ENCODE measurements at places on chromosomes 6 and 20.

- DNase-seq: no peak
Observed at GRCh38 chr6:88804701-88805100, 158.7 kb downstream of the RNGTT start.

GRCh38 chr6:39357998-39358686 lies 35.6 kb upstream of the KCNK16 start:
- no peak for DNase-seq

DNA sequence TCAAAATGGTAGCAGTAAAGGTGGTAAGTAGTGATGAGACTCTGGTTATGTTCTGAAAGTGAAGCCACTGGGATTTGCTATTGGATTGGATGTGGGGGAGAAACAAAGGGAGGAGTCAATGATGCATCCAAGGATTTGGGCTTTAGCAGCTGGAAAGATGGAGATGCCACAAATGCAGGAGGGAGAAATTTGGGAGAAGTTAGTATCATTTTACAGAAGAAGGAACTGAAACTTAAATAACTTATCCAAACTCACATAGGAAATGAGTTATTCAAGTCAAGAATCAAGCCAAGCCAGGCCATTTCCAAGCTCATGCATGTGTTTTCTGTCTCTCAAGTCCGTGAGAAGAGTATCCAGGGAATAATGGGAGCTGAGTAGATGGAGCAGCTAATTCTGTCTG lies 155.1 kb upstream of the TNFAIP3 start:
- no peak for DNase-seq

- peak; percentile 55 for DNase-seq
Observed at GRCh38 chr6:44255105-44255808, 2.1 kb downstream of the SLC35B2 start.

- no peak for DNase-seq
Observed at GRCh38 chr20:53503517-53503919, 90.1 kb downstream of the ZNF217 start.

DNA sequence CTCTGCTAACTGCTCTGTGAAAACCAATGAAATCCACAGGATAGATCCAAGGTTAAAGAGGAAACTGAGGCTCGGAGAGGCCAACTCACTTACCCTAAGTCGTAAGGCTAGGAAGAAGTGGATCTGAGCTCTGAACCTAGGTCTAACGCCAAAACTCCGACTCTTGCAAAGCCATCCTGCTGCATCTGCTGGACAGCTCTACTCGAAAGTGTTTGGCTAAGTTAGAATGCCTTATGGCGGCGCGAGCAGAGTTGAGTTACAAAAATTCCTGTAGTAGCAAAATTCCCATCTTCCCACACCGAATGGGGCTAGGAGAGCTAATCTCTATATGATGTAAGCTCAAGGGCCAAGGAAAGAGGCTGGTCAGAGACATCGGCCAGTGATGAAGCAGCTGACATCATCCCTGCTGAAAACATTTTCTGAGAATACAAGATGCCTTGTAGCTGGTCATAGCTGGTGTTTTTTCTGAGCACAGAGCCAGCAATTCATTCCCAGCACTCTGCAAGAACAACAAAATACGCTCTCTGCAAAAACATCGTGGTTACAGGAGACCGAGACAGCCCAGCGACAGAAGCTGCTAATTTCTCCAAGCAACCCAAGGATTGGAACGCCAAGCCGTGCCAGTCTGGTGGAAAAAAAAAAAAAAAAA lies 1.8 kb downstream of the SPATA2 start:
- DNase-seq: no peak

DNA sequence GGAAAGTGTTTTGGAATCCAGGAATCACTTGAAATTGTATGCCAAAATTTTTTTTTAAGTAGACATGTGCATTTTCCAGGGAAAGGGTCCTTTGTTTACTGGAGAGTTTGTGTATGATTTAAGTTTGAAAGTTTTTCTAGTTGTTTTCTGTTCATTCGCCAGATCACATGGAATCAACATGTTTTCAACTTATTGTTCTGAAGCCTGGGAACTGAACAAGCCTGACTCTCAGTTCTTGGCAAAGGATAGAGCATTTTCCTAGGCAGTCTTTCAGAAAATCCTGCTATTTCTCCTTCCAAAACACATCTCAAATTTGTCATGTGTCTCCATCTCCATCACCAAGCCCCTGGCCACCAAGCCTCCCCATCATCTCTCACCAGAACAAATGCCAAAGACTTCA lies 374.8 kb downstream of the MAFB start:
- DNase-seq: no peak

- no peak for DNase-seq
Observed at GRCh38 chr20:52056203-52057062, 135.1 kb downstream of the ZFP64 start.

GRCh38 chr6:147238906-147239305 lies 34.7 kb downstream of the STXBP5 start:
- DNase-seq: no peak

DNA sequence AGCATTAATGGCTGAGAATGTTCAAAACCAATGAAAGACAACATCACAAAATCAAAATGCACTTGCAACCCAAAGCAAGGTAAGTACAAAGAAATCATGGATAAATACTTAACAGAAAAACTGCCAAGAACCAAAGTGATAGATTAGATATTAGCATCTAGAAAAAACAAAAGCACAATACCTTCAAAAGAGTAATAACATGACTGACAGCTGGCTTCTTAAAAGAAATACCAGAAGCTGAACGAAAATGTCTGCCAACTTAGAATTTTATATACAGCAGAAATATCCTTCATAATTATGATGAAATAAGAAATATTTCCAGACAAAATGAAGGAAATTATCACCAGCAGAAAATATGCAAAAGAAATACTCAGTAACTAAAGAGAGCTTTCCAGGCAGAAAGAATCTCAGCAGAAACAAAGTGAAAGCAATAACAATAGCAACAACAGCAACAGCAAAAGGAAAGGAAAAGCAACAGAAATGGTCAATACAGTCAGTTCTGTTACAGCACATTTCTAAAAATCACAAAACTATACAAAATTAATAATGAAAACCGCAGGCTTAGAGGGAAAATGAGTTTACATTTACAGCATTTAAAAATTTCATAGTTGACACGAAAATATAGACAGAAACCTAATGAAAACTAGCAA lies 121.5 kb upstream of the MAN1A1 start:
- no peak for DNase-seq

- DNase-seq: no peak
Observed at GRCh38 chr6:31587791-31588777, 2.0 kb downstream of the LST1 start.

- peak; percentile 65 for DNase-seq
Observed at GRCh38 chr6:89412071-89413005, at the start of gene RRAGD. TSS of gene RRAGD (minus strand) at chr6:89412273. CDS start at chr6:89411993, 280 bp downstream.

DNA sequence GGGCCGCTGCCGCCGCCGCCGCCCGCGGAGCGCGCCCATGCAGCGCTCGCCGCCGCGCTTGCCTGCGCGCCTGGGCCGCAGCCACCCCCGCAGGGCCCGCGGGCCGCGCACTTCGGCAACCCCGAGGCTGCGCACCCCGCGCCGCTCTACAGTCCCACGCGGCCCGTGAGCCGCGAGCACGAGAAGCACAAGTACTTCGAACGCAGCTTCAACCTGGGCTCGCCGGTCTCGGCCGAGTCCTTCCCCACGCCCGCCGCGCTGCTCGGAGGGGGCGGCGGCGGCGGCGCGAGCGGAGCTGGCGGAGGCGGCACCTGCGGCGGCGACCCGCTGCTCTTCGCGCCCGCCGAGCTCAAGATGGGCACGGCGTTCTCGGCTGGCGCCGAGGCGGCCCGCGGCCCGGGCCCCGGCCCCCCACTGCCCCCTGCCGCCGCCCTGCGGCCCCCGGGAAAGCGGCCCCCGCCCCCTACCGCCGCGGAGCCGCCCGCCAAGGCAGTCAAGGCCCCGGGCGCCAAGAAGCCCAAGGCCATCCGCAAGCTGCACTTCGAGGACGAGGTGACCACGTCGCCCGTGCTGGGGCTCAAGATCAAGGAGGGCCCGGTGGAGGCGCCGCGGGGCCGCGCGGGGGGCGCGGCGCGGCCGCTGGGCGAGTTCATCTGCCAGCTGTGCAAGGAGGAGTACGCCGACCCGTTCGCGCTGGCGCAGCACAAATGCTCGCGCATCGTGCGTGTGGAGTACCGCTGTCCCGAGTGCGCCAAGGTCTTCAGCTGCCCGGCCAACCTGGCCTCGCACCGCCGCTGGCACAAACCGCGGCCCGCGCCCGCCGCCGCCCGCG lies 730 bp downstream of the INSM1 start:
- DNase-seq: peak; percentile 28

DNA sequence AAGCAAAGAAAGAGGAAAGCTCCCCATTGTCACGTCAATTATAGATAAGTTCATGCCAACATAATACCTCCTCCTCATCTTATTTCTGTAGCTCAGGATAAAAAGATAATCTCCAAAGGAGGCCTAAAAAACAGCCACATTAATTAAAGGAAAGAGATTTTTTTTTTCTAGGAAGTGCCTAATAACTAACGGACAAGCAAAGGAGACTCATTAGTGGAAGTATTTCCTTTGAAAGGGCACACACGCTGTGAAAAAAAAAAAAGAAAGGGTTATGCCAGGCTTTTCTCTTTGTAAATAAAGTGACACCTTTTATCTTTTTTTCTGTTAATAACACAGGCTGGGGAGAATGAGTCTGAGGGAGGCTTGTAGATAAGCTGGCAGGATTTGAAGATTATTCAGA lies 55.7 kb downstream of the PCSK2 start:
- DNase-seq: no peak

Data from activated naive CD8-positive, alpha-beta T cell treated with anti-CD3 and anti-CD28 coated beads, Interleukin-2, amount 50 U/mL, for 24 hours (primary cell).